GM12878 (cell line): ENCODE measurements at places on chromosomes 3 and 15.

DNA sequence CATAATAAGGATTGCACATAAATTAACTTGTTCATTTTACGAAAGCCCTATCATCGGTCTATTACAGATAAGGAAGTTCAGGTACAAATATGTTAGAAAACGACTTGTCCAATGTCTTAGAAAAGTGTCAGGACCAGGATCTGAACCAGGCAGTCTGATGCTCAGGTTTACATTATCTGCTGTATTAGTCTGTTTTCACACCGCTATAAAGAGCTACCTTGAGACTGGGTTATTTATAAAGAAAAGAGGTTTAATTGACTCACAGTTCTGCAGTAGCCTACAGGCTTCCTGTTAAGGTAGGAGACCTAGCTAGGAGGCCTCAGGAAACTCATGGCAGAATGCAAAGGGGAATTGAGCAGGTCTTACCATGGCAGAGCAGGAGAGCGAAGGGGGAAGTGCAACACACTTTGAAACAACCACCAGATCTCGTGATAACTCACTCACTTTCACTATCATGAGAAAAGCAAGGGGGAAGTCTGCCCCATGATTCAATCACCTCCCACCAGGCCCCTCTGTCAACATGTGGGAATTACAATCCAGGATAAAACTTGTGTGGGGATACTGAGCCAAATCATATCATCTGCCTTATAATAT is 45.8 kb upstream of the GOLIM4 start:
- DNase-seq = no peak

DNA sequence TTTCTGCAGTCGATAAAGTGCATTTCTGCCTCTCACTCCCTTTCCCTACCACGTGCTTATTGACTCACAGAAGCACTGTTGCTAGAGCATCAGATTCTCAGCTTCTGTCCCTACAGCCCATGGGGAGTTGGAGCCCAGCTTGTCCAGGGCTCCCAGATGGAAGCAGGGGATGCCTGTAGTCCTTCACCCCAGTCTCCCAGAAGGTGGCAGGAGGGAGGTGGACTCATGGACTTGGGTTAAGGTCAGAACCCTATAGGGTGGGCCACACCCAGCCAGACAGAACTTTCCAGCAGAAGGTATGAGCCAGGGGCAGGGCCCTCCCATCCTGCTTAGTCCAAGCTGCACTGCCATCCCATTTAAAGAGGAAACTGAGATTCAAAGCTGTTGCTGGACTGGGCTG is 33.1 kb upstream of the SEMA3F start:
- no peak for DNase-seq

DNA sequence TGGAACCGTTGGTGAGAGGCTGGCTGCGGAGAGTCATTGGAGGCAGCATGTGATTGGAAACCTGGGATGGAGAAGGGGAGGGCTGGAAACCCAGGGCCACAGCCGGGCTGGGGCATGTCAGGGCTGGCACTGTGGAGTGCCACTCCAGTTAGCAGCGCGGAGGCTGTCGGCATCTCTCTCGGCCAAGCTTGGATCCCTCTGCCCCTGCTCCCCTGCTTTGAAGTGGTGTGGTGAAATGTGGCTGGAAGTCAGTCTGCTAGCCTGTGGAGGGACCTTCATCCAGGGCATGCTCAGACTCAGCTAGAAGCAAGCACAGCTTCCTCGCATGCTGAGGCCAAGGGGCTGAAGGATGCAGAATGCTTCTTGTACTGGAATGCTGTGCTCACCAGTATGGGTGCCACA is 13.5 kb downstream of the SLCO3A1 start:
- no peak for DNase-seq

- DNase-seq = no peak
These were observed 8.7 kb downstream of the ZBTB47 start for GRCh38 chr3:42662037-42662812.

DNA sequence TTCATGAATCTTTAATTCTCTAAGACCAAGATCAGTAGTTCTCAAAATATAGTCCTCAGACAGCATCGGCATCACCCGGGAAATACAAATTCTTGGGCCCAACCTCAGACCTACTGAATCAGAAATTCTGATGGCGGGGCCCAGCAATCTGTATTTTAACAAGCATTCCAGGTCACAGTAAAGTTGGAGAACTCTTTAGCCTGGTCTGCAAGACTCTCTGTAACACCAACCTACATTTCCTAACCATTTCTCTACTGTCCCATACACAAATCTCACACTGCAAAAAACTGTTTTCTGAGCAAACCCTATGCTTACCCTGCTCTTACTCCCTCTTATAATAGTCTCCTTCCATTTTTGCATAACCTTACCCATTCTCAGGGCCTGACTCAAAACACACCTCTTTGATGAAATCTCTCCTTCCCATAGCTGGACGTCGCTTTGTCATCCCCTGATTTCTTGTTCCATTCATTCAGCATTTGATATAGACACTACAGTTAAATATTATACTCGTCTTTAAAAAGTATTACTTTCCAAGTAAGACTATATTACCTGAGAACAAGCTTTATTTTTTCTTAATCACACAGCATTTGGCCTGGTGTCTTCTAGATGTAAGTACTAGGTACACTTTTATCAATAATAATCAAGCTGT is 83.3 kb upstream of the MYO5C start:
- peak; percentile 77 for DNase-seq

GRCh38 chr3:134666052-134666451 is 15.2 kb upstream of the KY start:
- no peak for DNase-seq

DNA sequence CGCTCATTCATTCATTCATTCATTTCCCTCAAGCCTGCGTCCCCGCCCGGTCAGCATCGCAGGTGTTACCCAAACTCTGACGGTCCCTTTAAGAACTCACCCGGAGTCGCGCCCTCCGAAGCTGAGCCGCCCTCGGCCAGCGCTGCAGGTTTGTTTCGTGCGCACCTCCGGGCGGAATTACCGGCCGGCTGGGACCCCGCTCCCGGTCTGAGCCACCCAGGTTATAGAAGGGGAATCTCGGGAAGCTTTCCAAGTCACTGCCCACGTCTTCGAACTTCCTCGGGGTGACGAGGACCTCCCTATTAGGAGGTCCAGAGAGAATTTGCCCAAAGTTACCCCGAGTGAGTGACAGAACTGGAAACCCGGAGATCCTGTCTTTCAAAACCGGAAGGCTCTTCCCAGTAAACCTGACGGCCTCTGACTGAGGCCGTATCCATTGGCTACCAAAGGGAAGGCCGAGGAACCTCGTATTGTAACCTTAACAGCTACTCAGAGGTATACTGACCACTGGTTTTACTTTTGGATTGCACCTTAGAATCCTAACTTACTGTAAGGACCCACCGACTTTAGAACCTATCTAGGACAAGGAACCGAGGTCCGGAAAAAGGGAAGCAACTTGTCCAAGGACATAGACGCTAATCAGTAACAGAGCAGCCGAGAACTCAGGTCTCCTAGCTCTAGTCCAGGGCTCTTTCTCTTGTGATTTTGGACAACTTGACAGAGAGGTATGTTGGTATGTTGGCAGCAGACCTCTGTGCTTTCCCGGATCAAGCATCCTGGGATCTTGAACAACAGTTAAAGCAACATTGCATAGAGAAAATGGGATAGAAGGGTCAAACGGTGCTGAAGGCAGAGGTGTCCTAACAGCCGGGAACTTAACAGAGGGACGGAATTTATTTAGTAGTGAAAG is 788 bp upstream of the DLG1 start:
- DNase-seq = no peak

GRCh38 chr3:38989917-38990510 is 61.7 kb downstream of the SCN11A start:
- no peak for DNase-seq

GRCh38 chr3:179929091-179929529 is 107.6 kb downstream of the PEX5L start:
- no peak for DNase-seq

DNA sequence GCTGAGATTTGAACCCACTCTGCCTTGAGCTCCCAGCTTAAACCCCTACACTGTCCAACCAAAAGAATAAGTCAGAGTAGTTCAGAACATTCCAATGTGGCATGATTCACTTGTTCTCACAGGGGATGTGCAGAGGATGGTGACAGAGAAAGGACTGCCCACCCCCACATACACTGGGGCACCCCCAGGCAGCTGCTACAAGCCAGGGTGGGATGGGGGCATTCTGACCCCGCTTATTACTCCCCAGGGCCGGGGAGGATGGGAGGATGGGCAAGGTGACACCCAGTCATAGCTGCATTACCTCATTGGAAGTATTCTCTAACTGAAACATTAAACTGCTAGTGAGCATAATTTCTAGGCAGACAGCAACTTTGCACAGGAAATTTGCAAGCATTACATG is 126.0 kb upstream of the PRR20G start:
- no peak for DNase-seq

DNA sequence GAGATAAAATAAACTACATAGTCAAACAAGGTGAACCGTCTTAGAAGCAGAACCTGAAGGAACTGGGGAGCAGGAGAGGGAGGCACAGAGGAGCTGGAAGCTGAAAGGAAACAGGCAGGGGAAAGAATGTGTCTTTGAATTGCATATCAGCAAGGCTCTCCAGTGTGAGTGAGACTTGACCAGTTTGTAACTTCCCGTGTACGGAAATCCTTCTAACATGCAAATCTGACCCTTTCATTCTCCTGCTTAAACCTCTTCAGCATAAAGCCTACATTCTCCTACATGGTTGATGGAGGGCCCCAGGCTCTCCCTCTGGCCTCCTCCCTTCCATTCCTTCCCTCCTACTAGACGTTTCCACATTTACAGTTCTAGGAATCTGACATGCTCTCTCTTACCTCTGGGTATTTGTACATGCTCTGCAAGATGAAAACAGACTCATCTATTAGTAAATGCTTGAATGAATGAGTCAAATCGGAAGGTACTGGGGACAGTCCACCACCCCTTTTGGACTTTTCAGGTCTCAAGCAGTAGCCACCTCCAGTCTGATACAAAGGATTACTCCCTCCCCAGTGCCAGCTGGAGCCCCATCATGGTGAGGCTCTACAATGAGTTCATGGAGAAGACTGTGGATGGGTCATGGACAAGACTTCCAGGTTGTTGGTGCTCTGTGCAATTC is 6.1 kb upstream of the SLC25A38 start:
- DNase-seq = no peak

DNA sequence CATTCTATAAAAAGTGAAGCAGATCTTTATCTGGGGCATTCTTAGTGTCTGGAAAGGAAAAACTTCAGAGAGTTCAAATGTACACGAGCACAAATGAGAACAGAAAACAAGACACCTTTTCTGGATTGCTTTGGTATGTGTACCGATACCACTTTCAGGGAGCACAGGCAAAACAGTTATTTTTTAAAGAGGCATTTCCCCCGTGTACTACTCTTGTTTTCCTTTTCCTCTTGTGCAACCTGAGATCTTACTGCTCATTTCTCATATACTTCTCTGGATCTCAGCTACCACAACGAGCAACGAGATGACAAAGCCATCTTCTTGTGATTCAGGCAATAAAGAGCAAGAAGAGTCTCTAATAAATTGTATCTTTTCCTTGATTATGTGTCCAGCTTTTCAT is 463.6 kb downstream of the SHQ1 start:
- no peak for DNase-seq

DNA sequence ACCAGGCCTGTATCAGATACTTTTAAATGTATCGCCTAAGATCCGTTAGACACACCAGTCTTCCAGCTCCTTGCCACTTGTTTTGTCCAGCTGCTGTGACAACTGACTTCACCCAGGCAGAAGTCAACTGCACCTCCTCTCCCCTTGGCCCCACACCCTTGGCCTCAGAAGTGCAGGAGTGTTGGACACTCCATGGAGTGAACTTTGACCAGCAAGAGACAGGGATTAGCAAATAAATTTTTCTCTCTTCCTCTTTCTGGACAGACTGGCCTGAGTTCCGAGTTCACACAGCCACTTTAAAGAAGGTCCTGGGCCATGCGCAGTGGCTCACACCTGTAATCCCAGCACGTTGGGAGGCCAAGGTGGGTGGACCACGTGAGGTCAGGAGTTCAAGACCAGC is 2.9 kb upstream of the CLN6 start:
- no peak for DNase-seq

GRCh38 chr15:82751308-82751707 is 41.6 kb upstream of the AP3B2 start:
- DNase-seq = no peak

GRCh38 chr15:70114221-70114620 is 16.5 kb upstream of the TLE3 start:
- DNase-seq = no peak

DNA sequence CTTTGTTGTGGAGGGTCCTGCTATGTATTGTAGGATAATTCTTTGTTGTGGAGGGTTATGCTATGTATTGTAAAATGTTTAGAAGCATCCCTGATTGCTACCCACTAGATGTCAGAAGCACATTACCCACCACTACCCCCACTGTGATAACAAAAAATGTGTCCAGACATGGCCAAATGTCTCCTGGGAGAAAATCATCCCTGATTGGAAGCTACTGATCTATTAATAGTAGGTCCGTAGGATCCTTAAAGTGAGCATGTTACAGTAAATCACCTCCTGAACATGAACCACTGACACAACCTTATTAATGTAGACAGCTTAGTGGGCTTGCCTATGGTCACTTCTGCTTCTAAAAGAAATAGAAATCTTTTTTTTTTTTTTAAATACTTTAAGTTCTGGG is 884.6 kb downstream of the AGBL1 start:
- DNase-seq = no peak

DNA sequence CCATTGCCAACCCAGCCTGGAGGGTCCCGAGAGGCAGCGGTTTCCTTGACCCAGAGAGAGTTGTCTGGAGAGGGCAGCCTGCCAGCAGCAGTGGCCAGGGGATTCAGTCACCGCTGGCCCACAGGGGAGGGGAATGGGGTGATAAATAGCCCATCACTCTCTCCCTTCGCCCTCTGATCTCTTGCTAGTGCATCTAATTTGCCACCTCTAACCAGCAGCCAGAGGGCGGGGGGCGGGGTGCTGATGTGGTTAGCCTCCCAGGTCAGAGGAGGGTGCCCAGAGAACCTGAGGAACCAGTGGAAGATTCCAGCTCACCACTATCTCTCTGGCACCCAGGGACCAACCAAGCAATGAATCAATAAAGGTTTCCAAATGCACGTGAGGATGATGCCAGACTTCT is 35.1 kb upstream of the SLC6A11 start:
- DNase-seq = no peak

DNA sequence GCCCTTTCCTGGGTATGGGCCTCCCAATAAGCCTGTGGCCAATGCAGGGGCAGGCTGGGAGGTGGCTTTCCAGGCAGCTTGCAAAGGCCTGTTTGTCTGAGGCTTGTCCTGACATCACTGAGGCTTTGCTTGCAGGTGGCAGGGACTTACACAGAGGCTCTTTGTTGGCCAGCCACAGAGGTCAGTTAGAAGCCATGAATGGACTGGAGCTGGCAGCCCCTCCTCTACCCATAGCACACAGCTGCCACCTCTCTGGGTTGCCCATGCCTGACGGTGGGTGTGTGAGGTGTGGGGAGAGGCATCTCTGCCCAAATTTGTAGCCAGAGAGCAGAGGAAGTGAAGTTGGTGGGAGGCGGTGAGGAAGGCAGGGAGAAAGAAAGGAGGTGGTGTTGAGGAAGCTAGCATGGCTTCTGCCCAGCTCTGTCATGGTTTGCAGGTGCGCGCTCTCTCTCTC is 17.1 kb downstream of the LIMD1 start:
- no peak for DNase-seq
